ENCODE measurements at places on chromosomes 4 and X.

- DNase-seq: no peak
These were observed 52.1 kb downstream of the IDS start for GRCh38 chrX:149453030-149453429.

DNA sequence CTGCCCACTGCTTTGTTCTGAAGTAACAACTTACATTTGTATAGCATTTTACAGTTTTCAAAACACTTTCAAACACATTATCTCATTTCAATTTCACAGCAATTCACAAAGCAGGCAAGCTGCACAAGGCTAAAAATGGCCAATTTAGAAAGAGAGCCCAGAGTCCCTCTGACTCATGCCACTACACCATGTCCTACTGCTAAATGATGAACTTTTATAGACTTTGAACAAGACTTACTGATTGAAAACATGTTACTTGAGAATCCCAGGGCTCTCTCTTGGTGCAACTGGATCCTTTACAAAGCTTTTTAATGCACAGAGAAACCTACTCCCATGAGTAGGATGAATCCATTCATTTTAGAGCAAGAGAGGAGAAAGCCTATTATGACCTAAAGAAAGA is 5.8 kb upstream of the G3BP2 start:
- DNase-seq: no peak

DNA sequence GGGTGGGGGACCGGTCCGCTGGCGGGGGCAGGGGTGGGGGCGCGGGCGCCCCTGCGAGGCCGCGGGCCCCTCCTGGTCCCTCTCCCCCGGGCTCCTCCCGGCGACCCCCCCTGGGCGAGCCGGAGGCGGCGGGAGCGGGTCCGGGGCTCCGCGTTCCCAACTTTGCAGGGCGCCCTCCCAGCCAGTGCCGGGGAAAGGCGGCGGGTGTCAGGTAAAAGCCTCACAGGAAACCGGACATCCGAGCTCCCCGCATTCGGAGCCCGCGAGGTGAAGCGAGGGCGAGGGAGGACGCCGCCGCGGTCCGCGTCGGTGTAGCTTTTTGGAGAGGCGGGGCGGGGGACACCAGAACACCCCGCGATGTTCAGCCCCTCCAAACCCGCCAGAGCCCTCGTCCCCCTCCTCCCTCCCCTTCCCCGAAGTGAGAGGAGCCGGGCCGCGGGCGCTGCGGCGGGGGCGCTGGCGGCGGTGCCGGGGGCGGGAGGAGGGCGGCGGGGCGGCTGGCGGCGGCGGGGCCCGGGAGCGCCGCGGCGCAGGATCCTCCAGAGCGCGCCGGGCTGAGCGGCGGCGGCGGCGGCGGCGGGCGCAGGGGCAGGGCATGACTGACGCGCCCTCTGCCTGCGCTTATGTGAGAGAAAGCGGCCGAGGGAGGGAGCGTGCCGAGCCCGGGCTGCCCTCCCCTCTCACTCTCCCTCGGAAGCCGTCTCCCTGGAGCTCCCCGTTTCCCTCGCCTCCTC is at the start of gene VEGFC:
Gene VEGFC, minus strand, starts transcription at position 597 of the 734 bp plus-strand sequence. CDS start 611 bp downstream, outside the sequence.
- DNase-seq: no peak

DNA sequence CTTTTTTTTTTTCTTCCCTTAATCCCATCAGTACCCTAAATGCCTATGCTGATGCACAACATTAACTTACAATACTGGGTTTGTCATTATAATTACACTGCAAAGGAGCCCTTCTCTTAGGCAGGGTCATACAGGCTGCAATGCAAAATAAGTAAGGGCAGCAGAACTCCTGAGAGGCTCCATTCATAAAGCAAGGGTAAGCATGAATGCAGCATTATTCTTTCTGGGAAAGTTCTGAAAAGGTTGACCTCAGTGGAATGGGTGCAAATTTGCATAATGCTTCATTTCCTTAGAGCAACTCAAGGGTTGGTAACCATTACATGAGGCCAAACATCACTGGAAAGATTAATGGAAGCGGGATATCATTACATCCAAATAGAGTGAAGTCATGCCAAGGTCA is 789.2 kb downstream of the KLHL13 start:
- no peak for DNase-seq

GRCh38 chr4:84573385-84574068 is 9.4 kb upstream of the CDS1 start:
- no peak for DNase-seq

DNA sequence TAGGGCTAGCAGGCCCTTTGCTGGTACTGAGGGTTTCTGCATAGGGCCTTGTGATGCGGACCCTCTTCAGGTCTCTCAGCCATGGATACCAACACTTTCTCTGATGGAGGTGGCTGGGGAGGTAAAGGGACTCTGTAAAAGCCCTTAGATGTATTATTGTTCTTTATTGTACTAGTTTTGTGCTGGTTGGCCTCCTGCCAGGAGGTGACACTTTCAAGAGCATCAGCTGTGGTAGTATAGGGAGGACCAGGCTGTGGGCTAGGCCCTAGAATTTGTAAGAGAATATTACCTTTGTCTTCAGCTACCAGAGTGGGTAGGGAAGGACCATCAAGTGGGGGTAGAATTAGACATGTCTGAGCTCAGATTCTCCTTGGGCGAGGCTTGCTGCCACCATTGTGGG is 936.3 kb downstream of the CENPC start:
- DNase-seq: no peak

DNA sequence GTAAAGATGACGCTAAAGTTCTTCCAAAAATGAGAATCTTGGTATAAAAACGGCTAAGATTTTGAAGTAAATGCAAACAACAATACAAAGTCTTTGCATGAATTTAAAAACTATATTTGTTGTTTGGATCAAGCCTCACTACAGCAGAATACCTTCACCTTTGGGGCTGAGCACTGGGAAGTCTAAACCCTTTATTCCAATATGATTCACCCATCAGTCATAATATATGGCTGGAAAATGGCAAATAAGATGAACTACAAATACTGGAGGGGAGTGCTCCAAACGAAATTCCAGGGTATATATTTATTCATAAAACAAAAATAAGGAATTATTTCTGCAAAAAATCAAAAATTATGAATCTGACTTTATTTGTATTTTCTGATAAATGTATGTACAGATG is 138.4 kb downstream of the SCFD2 start:
- no peak for DNase-seq

DNA sequence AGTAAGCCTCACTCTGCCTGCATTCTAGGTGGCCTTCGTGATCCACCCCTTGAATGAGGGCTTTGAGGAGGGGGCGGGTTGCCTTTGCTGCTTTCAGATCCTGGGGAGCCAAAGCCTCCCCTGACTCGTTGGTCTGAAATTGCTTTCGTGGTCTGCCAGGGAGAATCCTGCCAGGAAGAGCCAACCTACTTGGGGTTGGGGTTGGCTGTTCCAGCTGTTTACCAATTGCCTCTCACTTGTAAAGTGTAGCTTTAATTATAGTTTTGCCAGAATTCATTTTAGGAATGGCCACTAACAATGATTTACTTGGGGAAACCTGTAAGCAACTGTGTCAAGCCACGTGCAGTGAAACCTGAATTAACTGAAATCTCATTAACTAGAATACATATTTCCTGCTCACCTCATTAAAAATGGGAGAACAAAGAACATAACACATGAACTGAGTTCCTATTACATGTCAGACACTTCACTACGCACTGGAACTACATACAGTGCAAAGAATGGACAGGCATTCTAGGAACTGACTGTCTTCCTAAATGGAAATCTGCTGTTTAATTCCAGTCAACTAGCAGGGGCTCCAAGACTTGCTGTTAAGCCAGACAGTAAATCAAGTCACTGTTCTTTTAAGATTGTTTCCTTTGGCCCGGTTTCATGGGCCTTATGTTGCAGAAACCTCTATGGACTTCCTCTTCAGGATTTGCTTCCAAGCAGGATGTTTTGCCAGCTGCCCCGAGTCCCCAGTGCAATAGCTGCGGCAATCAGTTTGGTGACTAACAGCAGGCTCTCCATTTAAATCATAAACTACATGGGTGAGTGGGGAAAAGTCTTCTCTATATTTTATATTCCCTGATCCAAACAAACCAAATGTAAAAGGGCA is 16.4 kb upstream of the NKRF start:
- no peak for DNase-seq

- DNase-seq: no peak
These were observed 97.8 kb upstream of the TENM3 start for GRCh38 chr4:182145334-182145905.

DNA sequence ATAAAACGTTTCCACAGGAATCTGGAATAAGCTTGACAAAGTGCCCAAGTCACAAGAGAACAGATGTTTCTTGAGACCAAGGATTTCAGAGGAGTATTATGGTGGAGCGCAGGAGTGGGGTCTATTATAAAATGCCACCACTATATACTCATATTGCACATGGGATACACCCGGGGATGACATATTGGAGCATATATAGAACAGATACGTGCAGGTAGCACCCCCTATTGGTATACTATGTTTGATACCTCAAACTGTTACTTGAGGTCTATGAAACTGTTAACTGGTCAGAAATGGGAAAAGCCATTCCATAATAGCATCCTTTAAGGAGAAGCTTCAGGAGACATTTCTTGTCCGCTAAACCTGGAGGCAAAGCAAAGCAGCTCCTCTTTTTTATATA is 86.0 kb downstream of the PCYT1B start:
- no peak for DNase-seq

GRCh38 chr4:142156256-142156655 is 519.9 kb downstream of the IL15 start:
- no peak for DNase-seq

GRCh38 chr4:121182296-121182695 is 18.2 kb upstream of the TNIP3 start:
- DNase-seq: no peak

DNA sequence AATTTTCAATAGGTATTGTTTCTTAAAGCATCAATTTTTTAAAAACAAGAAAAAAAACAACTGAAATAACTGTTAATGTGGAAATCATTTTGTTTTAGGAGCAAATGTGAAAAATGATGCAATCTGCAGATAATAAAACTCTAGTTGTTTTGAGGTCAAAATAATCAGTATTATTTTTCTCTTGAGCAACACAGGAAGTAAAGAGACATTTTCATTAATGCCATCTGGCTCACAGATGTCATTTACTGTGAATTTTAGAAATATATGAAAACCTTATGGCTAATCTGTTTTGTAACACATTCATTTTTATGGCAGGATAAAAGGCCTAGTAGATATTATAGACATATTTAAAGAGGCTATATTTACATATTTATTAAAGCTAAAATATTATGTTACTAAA is 141.6 kb downstream of the PCDH18 start:
- no peak for DNase-seq

DNA sequence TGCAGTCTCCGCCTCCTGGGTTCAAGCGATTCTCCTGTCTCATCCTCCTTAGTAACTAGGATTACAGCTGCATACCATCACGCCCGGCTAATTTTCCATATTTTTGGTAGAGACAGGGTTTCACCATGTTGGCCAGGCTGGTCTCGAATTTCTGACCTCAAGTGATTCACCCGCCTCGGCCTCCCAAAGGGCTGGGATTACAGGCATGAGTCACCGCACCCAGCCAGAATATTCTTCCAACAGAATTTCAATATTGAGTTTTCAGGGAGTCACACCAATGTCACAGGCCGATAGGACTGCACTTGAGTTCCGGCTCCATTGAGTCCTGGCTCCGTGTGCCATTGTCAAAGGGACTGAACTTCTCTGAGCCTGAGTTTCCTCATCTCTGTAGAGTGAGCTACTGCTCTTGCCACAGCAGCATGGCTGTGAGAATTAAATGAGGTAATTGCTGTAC is 82.9 kb downstream of the CLCN4 start:
- DNase-seq: no peak

- DNase-seq: no peak
These were observed 993.6 kb downstream of the ARAP2 start for GRCh38 chr4:35250761-35251160.

DNA sequence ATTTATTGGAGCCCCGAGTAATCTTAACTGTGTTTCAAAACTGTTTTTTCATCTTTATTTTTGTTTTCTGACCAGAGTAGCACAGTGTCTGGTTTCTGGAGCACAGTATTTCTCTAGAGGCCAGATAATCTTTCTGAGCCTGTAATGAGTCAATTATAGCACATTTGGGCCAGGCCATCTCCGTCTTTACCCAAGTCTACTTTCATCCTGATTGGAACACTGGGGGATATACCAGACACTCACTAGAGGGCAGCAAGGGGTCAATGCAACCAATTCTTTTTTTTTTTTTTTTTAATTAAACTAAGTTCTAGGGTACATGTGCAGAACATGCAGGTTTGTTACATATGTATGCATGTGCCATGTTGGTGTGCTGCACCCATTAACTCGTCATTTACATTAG is 282.0 kb downstream of the ARHGAP24 start:
- no peak for DNase-seq

GRCh38 chr4:83356899-83357661 is 22.4 kb upstream of the HPSE start:
- no peak for DNase-seq

DNA sequence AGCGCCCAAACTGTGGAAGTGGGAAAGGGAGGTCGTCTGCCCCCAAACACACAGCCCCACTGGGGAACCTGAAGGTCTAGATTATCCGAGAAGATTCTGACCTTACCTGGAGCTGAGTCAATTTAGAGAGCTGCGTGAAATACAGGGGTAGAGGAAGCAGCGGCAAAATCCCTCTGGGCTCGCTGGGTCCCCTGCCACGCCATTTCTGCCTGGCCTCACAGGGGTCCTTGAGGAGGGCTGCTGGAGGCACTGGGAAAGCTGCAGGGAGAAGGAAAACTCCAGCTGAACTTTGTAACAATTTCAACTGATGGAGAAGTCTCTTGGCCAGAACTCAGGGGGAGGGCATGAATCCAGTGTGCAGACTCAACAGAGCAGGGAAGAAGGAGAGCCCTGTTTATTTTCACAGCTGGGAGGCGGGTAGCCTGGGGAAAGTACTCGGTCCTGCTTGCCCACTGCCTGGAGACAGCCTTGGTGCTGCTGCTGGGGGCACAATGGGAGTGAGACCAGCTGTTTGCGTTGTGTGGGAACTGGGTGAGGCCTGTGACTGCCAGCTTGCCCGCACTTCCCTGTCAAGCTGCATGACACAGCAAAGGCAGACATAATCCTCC is 93.2 kb upstream of the MAPK10 start:
- no peak for DNase-seq

- DNase-seq: no peak
These were observed 1.6 kb upstream of the RBM46 start for GRCh38 chr4:154779362-154779947.

DNA sequence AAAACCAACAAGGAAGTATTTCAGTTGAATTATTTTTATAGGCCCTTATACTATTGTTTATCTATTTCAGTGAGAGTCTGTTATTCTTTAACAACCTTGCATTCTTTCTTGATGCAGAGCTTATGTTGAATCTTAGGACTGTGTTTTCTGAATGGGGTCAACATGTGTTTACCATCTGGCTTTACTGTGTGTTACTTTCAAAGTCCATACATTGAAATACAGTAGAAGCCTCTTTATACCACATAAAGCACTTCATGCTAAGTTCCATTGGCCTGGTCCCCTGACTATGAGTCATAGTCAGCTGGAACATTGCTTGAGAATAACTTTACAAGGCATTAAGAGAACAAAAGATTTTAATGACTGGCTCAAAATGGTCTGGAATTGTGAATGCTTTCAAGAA is 152.6 kb downstream of the GASK1B start:
- no peak for DNase-seq

DNA sequence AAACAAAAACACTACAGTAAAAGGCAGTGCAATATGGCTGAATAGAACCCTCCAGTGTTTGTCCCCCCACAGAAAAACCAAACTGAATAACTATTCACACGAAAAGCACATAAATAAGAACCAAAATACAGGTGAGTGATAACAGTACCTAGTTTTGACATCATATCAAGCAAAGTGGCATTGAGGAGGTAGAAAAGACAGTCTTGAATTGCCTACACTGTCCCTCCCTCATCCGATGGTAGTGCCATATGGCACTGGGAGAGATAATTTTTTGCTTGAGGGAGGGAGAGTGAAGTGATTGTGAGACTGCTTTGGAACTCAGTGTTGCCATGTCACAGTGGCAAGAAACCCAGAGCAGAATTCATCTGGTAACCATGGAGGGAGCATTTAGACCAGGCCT is 99.2 kb downstream of the GPR174 start:
- no peak for DNase-seq

Data from effector CD8-positive, alpha-beta T cell (primary cell).